ENCODE measurements at places on chromosomes 13 and 19. TPM values are rescaled to one million over a fixed set of nuclear protein-coding genes. Genes with fewer than 3 reads are reported as not detected.

- no peak overlapping the region for H3K4me3 ChIP-seq
- H3K27me3 ChIP-seq, result no peaks in the 10 kb centered on the region
- H3K4me1 ChIP-seq, result peaks cover 99% of the 10 kb centered on the region
- H3K27ac ChIP-seq, result peak overlapping the region; percentile 100
- peaks cover 11% of the 10 kb centered on the region for H3K36me3 ChIP-seq
Observed at GRCh38 chr19:3378352-3379150, 12.2 kb downstream of the NFIC start.

The PAN3 gene
- 27.7 TPM for total RNA-seq

- no peak overlapping the region for H3K4me3 ChIP-seq
- no peak overlapping the region for H3K27ac ChIP-seq
- peaks cover 30% of the 10 kb centered on the region for H3K27me3 ChIP-seq
- no peak for DNase-seq
- H3K4me1 ChIP-seq, result no peaks in the 10 kb centered on the region
- no peaks in the 10 kb centered on the region for H3K36me3 ChIP-seq
Observed at GRCh38 chr19:39546599-39546998, 6.6 kb upstream of the EID2 start.

GRCh38 chr19:17944301-17944700 lies 11.5 kb downstream of the CCDC124 start:
- H3K4me3 ChIP-seq, result no peak overlapping the region
- H3K27me3 ChIP-seq, result no peaks in the 10 kb centered on the region
- DNase-seq, result no peak
- H3K4me1 ChIP-seq, result peaks cover 47% of the 10 kb centered on the region
- peak overlapping the region; percentile 30 for H3K27ac ChIP-seq

- H3K27ac ChIP-seq, result no peak overlapping the region
- H3K4me1 ChIP-seq, result peaks cover 9% of the 10 kb centered on the region
- H3K27me3 ChIP-seq, result peaks cover 7% of the 10 kb centered on the region
- H3K4me3 ChIP-seq, result no peak overlapping the region
- no peaks in the 10 kb centered on the region for H3K36me3 ChIP-seq
Observed at GRCh38 chr13:114202581-114202980, 23.5 kb downstream of the CFAP97D2 start.

GRCh38 chr13:23915308-23915707 lies 18.0 kb upstream of the C1QTNF9B start:
- H3K4me1 ChIP-seq, result no peaks in the 10 kb centered on the region
- no peak overlapping the region for H3K4me3 ChIP-seq
- no peaks in the 10 kb centered on the region for H3K27me3 ChIP-seq
- no peak for DNase-seq

The APOE gene
- total RNA-seq, result 47.3 TPM

The MBNL2 gene
- 132 TPM for total RNA-seq

The ZNF763 gene
- 4.1 TPM for total RNA-seq

The TUBA3C gene
- not detected for total RNA-seq

The DENND1C gene
- 0.46 TPM for total RNA-seq

- DNase-seq, result no peak
- no peak overlapping the region for H3K4me3 ChIP-seq
- H3K27ac ChIP-seq, result no peak overlapping the region
- no peaks in the 10 kb centered on the region for H3K4me1 ChIP-seq
Observed at GRCh38 chr13:48055712-48056111, 18.2 kb downstream of the NUDT15 start.

The NLRP5 gene
- not detected for total RNA-seq

The DLL3 gene
- not detected for total RNA-seq

The CEACAM5 gene
- 0.83 TPM for total RNA-seq

DNA sequence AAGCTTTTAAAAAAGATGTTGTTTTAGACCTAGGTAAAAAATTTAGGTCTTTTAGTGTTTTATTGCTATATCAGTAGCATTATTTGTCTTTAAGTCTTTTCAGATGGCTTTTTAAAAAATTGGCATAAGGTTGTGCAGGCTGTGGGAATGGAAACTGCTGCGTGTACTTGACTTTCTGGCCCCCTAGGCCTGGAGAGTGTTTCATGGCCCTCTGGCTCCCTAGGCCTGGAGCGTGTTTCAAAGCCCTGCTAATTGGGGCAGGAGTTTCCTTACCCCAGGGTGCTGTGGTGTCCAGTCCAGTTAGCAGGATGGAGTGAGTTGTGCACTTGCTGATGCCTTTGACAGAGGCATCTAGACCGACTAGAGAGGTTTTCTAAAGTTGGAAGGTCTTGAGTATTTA lies 23.8 kb downstream of the PRAM1 start:
- peaks cover 45% of the 10 kb centered on the region for H3K4me1 ChIP-seq
- no peak overlapping the region for H3K4me3 ChIP-seq
- DNase-seq, result no peak

DNA sequence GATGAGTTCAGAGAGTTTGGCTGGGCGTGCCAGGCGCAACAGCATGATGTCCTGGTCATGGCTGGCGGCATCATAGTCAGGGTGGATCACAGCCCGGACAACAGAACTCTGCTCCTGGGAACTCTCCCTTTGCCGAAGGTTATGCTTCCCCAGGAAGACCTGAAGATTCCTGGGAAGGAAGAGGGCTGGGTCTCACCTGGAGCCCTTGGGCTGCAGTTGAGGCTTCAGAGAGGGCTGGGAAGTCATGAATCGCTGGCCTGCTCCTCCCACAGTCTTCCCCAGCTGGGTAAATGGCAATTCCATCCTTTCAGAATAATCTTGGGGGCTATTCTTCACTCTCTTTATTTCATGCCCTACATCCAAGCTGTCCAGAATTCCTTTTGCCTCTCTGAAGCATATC lies 6.0 kb downstream of the KLK6 start:
- no peak for DNase-seq
- H3K36me3 ChIP-seq, result no peaks in the 10 kb centered on the region
- no peak overlapping the region for H3K4me3 ChIP-seq

GRCh38 chr13:25453850-25454365 lies 82.1 kb downstream of the ATP8A2 start:
- H3K4me1 ChIP-seq, result no peaks in the 10 kb centered on the region
- DNase-seq, result no peak
- H3K27me3 ChIP-seq, result no peaks in the 10 kb centered on the region
- H3K36me3 ChIP-seq, result no peaks in the 10 kb centered on the region

GRCh38 chr19:57633832-57634131 lies 814 bp downstream of the ZNF211 start:
- H3K27ac ChIP-seq, result peak overlapping the region; percentile 90
- peak overlapping the region; percentile 78 for H3K4me3 ChIP-seq
- H3K27me3 ChIP-seq, result no peaks in the 10 kb centered on the region
- peaks cover 54% of the 10 kb centered on the region for H3K36me3 ChIP-seq
- peaks cover 19% of the 10 kb centered on the region for H3K4me1 ChIP-seq

The SYT5 gene
- total RNA-seq, result 2.1 TPM

GRCh38 chr13:110108348-110109139 lies 198.4 kb downstream of the COL4A1 start:
- peak overlapping the region; percentile 85 for H3K27ac ChIP-seq
- no peaks in the 10 kb centered on the region for H3K27me3 ChIP-seq
- H3K4me3 ChIP-seq, result no peak overlapping the region
- no peaks in the 10 kb centered on the region for H3K36me3 ChIP-seq
- H3K4me1 ChIP-seq, result peaks cover 30% of the 10 kb centered on the region

The ZNF441 gene
- 7.9 TPM for total RNA-seq

DNA sequence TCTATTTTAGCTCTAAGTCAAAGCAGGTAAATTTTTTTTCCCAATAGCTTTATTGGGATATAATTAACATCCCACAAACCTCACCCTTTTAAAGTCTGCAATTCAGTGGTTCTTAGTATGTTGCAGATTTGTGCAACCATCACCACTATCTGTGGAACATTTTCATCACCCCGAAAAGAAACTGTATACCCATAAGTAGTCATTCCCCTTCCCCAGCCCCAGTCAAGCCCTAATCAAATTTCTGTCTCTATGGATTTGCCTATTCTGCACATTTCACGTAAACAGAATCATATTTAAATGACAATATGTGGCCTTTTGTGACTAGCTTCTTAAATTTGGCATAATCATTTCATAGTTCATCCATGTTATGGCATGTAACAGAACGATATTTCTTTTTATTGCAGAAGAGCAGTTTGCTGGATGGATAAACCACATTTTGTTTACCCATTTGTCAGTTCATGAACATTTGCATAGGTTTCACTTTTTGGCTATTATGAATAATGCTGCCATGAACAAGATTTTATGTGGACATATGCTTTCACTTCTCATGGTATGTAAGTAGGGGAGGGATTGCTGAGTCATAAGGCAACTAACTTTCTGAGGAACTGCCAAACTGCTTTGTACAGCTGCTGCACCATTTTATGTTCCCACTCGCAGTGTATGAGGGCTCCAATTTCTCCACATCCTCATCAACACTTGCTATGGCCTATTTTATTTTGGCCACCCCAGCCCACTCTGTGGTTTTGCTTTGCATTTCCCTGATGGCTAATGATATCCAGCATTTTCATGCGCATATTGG lies 10.9 kb downstream of the SLC46A3 start:
- no peaks in the 10 kb centered on the region for H3K27me3 ChIP-seq
- peaks cover 44% of the 10 kb centered on the region for H3K36me3 ChIP-seq
- no peak overlapping the region for H3K4me3 ChIP-seq
- no peak for DNase-seq

DNA sequence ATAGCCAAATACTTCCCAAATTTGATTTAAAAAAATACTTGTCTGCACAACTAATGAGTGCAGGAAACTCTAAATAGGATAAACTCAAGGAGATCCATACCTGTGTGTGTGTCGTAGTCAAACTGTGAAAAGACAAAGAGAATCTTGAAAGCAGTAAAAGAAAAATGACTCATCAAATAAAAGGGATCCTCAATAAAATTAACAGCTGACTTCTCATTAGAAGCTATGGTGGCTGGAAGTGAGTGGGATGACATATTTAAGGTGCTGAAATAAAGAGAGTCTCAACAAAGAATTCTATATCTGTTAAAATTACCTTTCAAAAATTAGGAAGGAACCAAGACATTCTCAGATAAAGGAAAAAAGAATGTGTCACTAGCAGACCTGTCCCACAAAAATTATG lies 13.7 kb downstream of the RNASEH2B start:
- no peaks in the 10 kb centered on the region for H3K27me3 ChIP-seq
- no peak overlapping the region for H3K4me3 ChIP-seq
- H3K4me1 ChIP-seq, result peaks cover 32% of the 10 kb centered on the region

DNA sequence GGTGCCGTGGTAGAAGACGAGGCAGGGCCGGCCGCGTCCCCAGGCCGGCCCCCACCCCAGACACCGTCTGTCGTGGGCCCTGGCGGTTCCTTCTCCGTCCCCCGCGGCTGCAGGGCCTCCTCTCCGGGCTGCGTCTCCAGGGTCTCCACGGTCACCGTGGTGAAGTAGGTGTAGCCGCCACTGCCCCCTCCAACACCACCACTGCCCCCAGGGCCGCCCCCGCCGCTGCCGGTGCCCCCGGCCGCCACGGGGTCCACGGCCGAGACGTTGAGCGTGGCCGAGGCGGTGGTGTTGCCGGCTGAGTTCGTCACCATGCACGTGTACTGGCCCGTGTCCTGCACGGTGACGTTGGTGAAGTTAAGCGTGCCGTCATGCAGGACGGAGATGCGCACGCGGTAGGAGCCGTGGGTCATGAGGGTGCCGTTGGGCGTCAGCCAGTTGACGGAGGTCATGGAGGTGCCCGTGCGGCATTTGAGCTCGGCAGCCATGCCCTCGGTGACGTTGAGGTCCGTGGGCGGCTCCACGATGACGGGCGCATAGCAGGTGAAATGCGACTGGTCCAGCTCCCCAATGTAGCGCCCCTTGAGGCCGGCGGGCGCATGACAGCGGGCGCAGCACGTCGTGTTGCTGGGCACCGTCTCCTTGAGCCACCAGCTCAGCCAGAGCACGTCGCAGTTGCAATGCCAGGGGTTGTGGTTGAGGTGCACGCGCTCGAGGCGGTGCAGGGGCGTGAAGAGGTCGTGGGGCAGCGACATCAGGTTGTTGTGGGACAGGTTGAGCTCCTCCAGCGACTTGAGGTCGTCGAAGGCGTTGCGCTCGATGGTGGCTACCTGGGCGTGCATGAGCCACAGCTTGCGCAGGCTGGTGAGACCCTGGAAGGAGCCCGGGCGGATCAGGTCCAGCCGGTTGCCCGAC lies 4.6 kb upstream of the ASPDH start:
- no peaks in the 10 kb centered on the region for H3K27me3 ChIP-seq
- no peak for DNase-seq
- no peak overlapping the region for H3K27ac ChIP-seq
- no peak overlapping the region for H3K4me3 ChIP-seq
- H3K36me3 ChIP-seq, result no peaks in the 10 kb centered on the region
- no peaks in the 10 kb centered on the region for H3K4me1 ChIP-seq

GRCh38 chr13:38954291-38954690 lies 36.3 kb downstream of the STOML3 start:
- H3K27me3 ChIP-seq, result no peaks in the 10 kb centered on the region
- H3K36me3 ChIP-seq, result no peaks in the 10 kb centered on the region
- DNase-seq, result no peak
- no peak overlapping the region for H3K4me3 ChIP-seq
- H3K4me1 ChIP-seq, result no peaks in the 10 kb centered on the region
- no peak overlapping the region for H3K27ac ChIP-seq

The ATP4A gene
- total RNA-seq, result not detected

The NLRP7 gene
- total RNA-seq, result not detected

DNA sequence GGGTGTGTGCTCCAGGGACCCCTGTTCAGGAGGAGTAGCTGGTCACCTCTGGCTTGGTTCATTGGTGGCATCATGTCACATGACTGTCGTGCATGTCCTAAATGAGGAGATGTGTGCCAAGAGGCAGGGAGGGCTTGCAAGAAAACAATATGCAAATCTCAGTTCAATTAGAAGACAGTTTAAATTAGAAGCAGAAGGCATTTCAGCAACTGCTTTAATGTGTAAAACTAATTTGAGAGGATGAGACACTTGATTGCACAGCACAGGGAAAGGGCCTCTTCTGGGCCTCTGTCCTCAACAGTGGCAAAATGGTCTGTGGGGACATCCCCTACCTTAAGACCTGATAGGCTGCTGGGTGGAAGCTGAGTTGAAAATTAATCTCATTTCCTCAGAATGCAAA lies 54.6 kb downstream of the SPATA13 start:
- peaks cover 38% of the 10 kb centered on the region for H3K4me1 ChIP-seq
- H3K27me3 ChIP-seq, result no peaks in the 10 kb centered on the region
- H3K27ac ChIP-seq, result no peak overlapping the region
- no peak for DNase-seq
- no peak overlapping the region for H3K4me3 ChIP-seq

The KRTDAP gene
- total RNA-seq, result not detected

The GNA15 gene
- total RNA-seq, result 4.3 TPM

DNA sequence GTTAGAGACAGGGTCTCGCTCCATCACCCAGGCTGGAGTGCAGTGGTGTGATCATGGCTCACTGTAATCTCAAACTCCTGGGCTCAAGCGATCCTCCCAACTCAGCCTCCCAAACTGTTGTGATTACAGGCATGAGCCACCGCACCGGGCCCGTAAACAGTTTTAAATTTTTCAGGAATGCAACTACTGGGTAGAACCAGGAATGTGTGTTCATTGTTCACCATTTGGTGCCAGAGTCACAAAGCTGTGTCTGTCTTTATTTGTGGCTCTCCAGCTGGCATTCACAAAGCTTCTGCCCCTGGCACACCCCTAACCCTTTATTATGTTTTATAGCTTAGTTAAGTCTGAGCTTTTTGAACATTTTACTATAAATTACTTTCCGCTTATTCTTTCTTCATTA lies 19.8 kb upstream of the ACP7 start:
- no peak for DNase-seq
- H3K27me3 ChIP-seq, result no peaks in the 10 kb centered on the region
- no peak overlapping the region for H3K27ac ChIP-seq
- H3K4me1 ChIP-seq, result no peaks in the 10 kb centered on the region
- H3K36me3 ChIP-seq, result no peaks in the 10 kb centered on the region

The S1PR5 gene
- not detected for total RNA-seq
